ENCODE measurements at places on chromosomes 5 and 9.

GRCh38 chr9:89640361-89640760, 35.5 kb downstream of the GADD45G start:
- DNase-seq, result no peak

GRCh38 chr9:35355939-35356338, 134.0 kb upstream of the RUSC2 start:
- DNase-seq, result no peak

- peak; percentile 72 for DNase-seq
Observed at GRCh38 chr9:4297786-4298254, 2.0 kb downstream of the GLIS3 start.

GRCh38 chr9:89534515-89535287, 36.8 kb upstream of the SEMA4D start:
- DNase-seq, result no peak

- no peak for DNase-seq
Observed at GRCh38 chr5:149804478-149805450, 74.7 kb downstream of the PPARGC1B start.

DNA sequence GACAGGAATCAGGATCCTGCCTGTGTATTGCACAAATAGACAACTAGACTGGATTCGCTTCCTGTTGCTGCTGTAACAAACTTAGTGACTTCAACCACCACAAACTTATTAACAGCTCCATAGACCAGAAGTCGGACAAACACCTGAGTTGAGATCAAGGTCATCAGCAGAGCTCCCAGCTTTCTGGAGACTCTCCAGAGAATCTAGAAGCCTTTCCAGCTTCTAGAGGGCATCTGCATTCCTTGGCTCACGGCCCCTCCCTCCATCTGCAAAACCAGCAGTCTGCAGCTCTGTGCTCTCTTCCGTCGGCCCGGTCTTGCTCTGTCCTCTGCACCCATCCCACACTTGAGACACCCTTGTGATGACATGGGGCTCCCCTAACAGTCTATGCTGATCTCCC, 99.1 kb downstream of the KCNT1 start:
- no peak for DNase-seq

DNA sequence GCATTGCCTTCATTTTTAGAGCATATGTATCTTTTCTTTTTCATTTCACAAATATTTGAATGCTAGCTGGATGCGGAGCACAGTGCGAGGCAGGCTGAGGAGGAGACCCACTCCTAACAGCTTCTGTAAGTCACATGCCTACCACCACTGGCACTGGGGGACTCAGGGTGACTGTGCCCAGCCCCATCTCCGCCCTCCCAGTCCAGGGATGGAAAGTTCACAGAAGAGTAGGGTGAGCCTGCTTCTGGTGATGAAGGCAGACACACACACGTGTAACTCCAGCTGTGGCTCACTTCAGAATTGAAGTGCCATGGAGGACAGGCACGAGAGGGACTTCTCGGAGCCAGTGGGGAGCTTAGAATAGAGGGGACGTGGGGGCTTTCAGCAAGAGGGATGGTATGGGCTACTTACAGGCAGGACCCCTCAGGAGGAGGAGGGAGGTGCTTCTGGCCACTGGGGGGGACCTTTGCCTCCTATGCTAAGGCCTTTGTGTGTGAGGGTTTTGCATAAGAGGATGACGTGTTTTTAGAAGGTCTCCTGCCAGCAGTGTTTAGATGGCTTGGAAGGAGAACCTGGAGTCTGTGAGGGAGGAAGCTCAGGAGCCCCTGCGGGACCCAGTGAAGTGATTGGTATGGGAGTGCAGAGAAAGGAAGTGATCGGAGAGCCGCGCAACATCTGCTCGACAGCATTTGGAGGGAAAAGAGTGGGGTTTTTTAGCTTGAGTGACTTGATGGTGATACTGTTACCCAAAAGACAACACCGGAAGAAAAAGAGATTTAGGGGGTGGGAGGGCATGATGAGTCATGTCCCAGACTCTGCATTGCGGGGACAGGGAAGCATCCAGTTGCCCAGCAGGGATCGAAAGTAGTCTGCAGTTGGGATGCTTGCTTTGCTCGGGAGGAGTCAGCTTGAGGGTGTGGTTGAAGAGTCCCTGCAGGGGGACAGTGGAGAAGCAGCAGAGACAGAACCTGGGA, 163.5 kb upstream of the OTULINL start:
- no peak for DNase-seq

DNA sequence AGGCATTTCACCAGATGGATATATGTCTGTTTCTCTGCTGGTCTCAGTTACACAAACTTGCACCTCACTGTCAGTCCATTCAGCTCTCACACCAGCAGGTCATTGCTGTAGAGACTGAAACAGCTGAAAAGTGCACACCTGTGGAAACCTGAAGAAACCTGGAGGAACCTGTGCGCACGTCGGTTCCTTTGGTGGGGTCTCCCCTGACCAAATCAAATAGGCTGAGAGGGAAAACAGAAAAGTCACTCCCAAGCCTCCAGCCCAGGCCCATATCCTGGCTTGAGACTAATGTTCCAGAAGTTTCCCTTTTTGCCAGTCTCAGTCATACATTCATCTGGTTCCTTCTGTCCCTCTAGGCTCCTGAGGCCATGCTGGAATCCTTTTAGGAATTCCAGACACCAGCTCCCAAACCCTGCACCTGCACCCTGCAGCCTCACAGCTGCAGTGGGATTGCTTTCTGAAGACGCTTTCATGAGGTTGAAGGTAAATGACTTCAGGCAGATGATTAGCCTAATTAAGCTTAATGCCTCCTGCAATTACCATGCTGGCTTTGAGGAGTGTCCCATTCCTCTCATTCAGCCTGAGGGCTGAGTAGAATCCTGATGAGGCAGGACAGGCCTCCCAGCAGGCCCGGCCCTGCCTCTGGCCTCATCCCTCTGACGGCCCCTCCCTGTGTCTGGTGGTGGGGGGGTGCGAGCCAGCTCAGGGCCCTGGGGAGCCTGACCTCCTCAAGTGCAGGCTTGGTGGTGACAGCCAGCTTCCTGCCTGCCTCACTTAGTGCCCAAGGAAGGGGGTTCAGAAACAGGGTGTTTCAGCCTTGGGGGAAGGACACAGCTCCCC, 24.3 kb upstream of the CXCL14 start:
- DNase-seq, result peak; percentile 24

DNA sequence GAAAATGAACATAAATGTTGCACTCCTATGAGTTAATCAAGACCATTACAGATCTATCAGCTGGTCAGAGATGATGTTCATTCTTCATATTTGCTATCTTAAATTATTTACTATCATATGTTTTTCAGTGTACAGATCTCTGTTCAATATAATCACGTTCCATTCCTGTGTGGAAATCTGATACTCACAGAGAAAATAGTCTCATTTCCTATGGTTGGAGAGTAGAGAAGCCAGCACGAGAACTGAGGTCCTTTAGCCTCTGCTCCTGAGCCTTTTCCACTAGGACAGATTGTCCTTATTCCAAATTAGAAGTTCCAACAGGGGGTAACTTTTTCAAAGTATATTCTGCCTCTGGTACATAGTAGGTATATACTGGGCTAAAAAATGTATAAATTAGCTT, 29.2 kb downstream of the UGCG start:
- DNase-seq, result no peak

DNA sequence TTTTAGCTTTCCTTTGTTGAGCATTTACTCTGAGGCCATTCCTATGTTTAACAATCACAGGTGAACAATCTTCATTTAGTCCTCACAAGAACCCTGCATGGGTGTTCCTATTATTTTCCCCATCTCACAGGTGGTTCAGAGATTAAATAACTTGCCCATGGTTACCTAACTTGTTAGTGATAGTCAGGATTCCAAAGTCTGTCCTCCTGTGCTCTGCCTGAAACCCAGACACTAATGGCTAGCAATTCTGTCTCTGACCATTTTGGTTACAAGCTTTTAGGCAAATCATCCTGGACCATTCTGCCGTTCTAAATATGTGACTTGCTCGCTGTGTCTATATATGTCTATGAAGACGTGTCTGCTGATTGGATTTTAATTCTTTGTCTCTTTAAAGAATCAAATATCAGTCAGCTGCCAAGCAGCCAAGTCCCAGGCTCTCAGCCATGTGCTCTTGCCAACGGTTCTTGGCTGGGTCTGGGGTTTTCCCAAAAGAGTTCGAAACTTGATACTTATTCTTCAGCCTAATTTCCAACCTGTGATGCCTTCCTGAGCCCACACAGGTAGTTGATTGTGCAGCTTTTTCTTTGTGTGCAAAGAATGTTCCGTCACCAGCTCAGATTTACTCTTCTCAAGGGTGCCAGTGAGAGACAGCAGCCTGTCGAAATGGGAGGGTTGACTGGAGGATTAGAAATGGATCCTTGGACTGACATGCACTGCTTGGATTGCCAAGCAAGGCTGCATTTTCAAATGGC, 121.7 kb downstream of the NREP start:
- no peak for DNase-seq

DNA sequence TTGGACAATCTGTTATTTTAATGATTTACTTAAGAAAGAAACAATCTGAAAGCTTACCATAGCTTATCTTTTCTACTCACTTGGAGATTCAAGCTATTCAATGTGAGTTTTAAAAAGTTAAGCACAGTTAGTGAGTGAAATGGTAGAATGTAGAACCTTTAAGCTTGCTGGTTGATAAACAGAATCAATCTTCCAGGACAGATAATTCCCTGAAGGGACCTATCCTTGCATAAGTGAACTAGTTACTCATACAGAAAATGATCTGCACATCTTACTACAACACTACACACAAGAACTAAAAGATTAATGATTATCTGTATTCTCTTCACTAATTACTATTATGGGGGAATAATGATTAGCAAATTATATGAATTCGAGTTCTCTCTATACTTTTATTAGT, 165.6 kb downstream of the PALM2AKAP2 start:
- no peak for DNase-seq

GRCh38 chr5:58262226-58262625, 197.7 kb downstream of the PLK2 start:
- DNase-seq, result no peak

DNA sequence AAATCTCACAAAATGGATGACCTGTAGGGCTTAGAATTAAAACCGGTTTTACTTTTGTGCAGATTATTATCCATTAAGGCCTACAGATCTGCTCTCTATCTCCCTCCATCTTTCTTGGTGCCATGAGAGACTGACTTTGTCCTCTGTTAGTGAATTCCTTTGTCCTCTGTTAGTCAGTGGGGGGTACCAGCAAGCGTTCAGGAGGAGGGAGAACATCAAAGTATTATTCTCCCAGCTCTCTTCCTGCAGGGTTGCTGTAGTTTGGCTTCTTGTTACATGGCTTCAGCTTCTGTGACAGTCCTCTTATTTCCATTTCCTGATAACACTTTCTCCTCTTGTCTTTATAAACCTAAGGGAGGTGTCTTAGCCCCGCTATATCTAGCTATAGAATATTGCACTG, 850.5 kb upstream of the SEMA6A start:
- DNase-seq, result no peak

DNA sequence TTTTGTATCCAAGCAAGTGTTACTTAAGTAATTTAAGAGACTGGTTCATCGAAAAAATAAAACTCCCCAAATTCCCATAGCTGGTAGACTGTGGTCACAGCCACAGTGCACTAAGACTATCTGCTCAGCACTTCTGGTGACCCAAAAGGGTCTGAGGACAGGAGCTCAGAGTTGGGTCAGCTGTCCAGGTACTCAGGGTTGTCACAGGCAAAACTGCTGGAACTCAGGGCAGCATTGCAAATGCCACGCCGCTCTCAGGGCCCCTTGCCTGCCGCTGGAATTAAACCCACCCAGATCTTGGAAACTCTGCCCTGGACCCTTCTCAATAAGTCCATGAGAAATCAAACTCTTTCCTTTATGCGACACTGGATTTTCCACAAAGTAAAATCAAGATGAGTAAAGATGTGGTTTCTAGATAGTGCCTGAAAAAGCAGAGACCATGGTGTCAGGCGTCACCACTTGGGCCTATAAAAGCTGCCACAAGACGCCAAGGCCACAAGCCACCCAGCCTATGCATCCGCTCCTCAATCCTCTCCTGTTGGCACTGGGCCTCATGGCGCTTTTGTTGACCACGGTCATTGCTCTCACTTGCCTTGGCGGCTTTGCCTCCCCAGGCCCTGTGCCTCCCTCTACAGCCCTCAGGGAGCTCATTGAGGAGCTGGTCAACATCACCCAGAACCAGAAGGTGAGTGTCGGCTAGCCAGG, at the start of gene IL13:
IL13 (plus strand) TSS at position 498 of the 705 bp plus-strand sequence; CDS start at position 512, 14 bp downstream.
- peak; percentile 30 for DNase-seq

DNA sequence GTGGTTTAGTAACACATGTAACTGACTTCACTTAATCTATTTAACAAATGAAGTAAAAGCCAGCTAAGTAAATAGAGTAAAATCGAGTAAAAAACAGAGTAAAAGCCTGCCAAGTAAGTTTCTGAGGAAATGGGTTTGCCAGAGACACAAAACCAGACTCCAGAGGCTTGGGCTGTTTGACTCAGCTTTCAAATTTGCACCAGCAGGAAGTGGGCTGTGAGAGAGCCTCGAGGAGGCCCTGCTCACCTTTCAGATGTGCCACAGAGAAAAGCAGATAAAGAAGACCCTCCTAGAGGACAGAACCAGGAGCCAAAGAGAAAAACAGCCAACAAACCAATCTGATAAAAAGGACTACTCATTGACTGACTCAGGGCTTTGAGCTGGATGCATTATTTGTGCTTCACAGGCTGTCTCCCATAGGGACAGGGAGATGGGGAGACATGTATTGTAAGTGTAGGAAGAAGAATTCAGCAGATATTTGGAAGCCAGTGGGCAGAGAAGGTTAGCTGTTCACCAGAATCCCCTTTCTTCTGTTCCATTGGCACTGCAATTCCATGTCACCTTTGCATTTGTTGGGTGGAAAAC, 14.4 kb upstream of the AMACR start:
- no peak for DNase-seq

Measured in liver (tissue), 10 donors.